Left ventricle myocardium superior (tissue), 1 donor: ENCODE measurements at places on chromosomes 7 and 10. TPM values are rescaled to one million over a fixed set of nuclear protein-coding genes. Genes with fewer than 3 reads are reported as not detected.
A peak's percentile ranks its signal among the peaks of the same experiment; 100 is the strongest.

TEX36 gene
- not detected for total RNA-seq

DNA sequence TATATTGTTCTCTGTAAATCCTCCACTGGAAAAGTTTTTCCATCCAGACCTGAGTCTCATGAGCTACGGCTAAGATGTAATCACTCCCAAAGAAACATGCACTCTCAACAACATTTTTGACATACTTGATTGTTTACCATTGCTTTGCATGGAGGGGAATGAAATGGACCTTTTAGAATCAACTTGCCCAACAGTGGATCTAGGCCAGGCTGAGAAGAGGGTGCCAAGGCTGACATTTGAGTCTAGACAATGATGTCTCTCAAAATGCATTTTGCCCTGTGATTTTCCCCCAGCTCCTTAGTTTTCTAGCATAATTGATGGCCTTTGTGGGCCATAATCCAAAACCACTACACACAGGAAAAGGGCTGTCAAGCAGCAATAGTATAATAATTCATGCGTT, 297.9 kb upstream of the KLF6 start:
- DNase-seq, result no peak

DNA sequence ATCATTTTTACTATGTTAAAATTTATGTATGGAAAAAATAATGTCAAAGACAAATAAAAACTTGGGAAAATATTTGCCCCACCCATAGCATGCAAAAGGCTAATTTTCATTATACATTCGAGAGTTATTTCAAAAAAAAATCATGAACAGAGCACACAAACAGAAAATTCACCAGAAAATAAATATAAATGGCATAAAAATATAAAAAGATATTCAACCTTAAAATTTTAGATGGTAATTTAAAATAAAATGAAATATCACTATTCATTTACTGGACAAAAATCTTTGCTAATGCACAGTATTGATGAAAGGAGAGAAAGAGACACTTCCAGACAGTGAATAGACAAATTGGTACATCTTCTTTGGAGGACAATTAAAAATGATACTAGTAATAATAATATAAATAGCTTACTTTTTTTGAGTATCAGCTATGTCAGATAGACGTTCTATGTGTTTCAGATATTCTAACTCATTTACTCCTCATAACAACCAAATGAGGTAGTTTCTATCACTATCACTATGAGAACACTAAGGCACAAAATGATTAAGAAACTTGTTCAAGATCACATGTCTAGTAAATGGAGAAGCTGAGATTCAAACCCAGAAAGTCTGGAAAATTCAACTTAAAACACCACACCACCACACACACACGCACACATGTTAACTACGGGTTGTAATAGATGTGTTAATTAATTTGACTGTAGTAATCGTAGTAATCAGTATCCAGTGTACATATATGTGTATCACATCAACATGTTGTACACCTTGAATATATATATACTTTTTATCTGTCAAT, 63.0 kb downstream of the CCDC71L start:
- no peak for DNase-seq

- DNase-seq, result no peak
These were observed 187.0 kb downstream of the PCDH15 start for GRCh38 chr10:54614072-54614471.

DNA sequence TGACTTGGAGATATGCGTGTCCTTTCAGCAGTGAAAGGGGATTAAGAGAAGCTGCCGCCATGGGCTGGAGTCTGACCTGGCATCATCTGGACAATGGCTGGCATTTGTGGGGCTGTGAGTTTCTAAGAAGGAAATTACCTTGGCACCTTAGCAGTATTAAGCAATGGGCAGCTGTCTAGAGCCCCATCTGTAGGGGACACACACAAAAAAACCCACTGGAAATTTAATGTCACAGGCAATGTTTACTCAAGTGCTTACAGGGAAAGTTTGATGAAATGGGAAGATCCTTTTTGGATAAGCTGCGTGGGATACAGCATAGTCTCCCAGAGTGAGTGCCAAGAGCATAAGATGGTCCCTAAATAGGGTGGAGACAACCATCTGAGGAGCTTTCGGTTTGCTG, 25.0 kb downstream of the ADRA2A start:
- DNase-seq, result no peak

DNA sequence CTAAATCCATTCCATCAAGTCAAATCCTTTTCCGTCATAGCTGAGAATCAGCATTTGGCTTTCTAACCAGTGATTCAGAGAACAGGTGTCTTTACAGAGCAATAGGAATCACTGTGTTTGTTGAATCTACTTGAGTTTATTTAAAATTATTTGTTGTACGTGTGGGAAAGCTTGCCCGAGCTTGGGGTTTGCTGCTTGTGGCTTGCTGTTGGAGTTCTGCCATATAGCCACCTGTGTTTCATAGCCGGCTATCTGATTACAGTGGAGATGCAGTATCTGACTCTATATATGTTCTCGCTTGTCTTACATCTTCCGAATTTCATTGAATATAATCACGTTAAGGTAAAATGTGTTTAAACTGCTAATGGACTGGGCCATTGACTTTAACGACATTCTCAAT, 274.3 kb upstream of the MKI67 start:
- no peak for DNase-seq

GRCh38 chr7:46679671-46680070, 758.6 kb upstream of the IGFBP3 start:
- DNase-seq, result no peak

DNA sequence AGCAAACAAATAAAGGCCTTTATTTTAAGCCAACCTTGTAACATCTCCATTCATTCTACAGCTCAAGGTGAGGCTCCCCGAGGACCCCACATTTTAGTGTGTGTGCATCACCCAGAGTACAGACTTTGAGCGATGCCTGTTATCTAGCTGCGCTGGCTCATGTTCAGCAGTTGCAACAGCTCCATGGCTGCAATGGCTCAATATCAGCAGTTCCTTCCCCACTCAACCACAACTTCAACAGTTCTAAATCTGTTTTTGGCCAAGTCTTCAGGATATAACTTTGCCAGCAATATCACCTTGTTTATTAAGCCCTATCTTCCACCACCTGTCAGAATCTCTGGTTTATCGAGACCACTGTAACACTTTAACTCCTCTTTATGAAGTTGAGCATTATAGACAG, 95.8 kb downstream of the WNT2 start:
- no peak for DNase-seq

DNA sequence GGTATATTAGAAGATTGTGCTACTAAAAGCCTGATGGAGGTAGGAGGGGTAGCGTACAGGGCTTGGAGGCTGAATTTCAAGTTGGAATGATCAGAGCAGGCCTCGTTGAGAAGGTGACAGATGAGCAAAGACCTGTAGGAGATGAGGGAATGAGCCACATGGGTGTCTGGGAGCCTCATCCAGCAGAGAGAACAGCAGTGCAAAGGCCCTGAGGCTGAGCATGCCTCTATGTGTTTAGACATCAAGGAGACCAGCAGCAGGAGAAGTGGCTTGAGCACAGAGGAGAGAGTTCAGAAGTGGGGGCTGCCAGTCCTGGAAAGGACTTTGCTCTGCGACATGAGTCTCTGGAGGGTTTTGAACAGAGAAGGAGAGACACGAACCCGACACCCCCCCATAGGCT, 111.7 kb downstream of the TMEM130 start:
- no peak for DNase-seq

MRC1 gene
- total RNA-seq, result 26.7 TPM

MOSPD3 gene
- 9.1 TPM for total RNA-seq

EXOC4 gene
- total RNA-seq, result 38.4 TPM

AKR1B15 gene
- not detected for total RNA-seq

GRCh38 chr7:75957021-75957736, 37.2 kb downstream of the TMEM120A start:
- no peak for DNase-seq

- DNase-seq, result peak; percentile 74
These were observed 17.3 kb downstream of the MLXIPL start for GRCh38 chr7:73606801-73607691.

DNA sequence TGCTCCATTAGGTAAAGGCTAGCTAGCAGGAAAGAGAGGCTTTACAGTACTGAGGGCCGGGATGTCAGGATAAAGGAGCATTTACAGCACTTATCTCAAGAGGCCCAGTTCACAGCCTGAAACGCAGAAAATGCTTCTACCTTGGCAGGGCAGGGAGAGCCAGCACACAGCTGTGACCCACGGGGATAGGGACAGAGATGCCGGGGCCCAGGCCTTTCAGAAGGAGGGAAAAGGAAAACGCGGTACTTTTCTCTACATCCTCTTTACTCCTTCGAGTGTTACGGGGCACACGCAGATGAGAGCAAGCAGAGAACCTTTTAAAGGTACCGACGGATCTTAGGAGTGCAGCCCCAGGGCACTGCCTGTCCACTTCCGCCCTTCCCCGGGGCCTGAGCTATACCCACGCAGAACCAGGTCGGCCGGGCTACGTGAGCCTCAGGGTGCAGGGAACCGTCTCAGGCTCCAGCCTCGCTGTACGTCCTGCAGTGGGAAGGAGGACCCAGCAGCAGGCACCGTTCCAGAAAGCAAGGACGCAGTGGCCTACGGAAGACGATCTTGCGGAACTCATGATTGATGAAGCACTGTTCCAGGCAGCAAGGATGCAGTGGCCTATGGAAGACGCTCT, 232.3 kb downstream of the ELFN1 start:
- peak; percentile 24 for DNase-seq

GRCh38 chr7:51242007-51242691, 74.5 kb downstream of the COBL start:
- DNase-seq, result no peak

DNA sequence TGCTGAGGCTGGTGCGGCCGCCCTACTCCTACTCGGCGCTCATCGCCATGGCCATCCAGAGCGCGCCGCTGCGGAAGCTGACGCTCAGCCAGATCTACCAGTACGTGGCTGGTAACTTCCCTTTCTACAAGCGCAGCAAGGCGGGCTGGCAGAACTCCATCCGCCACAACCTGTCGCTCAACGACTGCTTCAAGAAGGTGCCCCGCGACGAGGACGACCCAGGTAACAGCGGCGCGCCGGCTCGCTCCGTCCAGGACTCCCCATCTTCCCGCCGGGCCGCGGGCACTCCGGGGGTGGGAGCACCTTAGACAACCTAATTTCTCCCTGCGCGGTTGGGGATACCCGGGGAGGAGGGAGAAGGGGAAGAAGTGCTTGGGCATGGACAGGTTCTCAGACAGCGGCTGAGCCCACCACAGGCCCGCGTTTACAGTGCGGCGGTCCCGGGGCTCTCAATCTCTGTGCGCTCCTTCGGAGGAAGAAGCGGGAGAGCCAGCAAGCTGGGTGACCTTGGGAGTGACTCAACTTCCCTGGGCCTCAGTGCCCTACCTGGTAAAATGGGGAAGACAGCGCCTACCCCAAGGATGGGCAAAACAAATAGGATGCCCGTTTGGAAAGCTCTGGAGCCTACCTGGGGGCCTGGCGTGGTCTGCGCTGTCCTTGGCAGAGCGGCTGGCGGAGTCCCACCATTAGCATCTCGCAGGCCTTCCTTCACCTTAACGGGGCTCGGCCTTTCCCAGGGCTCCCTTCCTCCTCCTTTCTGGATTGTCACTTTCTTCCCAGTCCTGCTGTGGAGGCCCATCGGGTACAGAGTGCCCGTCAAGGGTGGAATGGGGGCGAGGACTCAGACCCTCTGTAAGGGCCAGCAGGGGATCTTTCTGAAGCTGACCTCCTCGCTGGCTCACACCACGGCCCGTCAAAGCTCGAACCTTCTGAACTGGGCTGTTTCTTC, 852 bp downstream of the FOXI2 start:
- no peak for DNase-seq

- peak; percentile 71 for DNase-seq
These were observed 22.7 kb downstream of the FAM53B start for GRCh38 chr10:124721330-124722045.

GRCh38 chr10:27699776-27700175, 45.8 kb downstream of the MKX start:
- DNase-seq, result no peak

GRCh38 chr7:158963771-158964241, 107.4 kb downstream of the DYNC2I1 start:
- DNase-seq, result peak; percentile 65

DNA sequence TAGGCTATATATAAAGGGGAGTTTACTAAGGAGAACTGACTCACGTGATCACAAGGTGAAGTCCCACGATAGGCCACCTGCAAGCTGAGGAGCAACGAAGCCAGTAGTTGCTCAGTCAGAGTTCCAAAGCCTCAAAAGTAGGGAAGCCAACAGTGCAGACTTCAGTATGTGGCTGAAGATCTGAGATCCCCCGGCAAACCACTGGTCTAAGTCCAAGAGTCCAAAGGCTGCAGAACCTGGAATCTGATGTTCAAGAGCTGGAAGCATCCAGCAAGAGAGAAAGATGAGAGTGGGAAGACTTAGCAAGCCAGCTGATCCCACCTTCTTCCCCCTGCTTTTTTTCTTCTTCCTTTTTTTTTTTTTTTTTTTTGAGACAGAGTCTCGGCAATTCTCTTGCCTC, 27.0 kb upstream of the GSDME start:
- no peak for DNase-seq

- no peak for DNase-seq
These were observed 24.1 kb downstream of the AMZ1 start for GRCh38 chr7:2711895-2712675.

DNA sequence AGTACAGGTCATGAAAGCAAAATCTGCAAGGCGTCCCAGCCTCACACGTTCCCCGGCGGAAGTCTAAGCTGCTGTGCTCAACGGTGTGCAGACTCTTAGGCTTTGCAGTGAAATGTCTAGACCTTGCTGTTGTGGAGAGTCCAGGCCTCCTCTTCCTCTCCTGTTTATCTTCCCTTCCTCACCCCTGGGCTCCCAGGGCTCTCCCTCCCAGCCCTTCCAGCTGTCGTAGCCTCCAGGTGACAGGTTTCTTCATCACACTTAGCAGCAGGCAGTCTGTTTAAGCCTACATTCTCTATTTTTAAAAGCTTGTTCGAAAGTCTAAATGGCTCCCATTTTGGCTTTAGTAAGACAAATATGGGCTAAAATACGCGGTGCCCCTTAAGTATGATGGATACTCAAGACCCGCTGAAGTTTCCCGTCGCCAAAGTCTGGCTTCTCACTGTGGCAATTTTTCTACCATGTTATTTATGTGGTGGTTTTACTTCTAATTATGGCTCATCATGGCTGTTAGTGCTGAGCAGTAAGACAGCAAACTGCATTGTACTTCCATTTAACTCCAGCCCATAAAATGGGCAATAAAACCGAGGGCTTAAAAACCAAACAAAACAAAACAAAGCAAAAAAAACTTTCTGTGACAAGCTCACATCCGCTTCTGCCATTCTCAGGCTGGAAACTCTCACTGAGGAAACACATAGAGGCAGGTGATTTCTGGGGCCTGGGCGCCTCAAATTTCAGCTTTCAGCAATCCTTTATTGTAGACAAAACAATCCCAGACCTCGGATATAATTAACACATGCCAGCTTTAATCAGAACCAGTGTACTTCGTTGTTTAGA, 243.2 kb downstream of the SNX10 start:
- DNase-seq, result no peak

GRCh38 chr7:7705318-7705717, 13.1 kb downstream of the RPA3 start:
- DNase-seq, result no peak

DNA sequence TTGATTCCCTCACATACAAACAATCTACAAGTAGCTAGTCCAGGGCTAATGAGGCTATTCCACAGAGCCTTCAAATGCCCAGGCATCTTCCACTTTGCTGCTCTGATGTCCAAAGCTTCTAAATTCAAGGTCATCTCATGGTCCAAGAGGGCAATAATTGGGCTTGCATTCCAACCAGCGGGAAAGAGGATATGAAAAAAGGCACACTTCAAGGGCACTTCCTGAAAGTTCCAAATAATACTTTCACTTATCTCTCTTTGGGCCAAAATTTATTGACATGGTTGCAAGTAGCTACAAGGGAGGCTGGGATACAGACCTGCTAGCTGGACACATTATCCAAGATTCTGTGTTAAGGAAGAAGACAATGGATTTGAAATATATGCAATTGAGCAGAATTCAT, 25.2 kb upstream of the APBB1IP start:
- no peak for DNase-seq
